ENCODE measurements at places on chromosomes 3 and 15. TPM values are rescaled to one million over a fixed set of nuclear protein-coding genes. Genes with fewer than 3 reads are reported as not detected.

DNA sequence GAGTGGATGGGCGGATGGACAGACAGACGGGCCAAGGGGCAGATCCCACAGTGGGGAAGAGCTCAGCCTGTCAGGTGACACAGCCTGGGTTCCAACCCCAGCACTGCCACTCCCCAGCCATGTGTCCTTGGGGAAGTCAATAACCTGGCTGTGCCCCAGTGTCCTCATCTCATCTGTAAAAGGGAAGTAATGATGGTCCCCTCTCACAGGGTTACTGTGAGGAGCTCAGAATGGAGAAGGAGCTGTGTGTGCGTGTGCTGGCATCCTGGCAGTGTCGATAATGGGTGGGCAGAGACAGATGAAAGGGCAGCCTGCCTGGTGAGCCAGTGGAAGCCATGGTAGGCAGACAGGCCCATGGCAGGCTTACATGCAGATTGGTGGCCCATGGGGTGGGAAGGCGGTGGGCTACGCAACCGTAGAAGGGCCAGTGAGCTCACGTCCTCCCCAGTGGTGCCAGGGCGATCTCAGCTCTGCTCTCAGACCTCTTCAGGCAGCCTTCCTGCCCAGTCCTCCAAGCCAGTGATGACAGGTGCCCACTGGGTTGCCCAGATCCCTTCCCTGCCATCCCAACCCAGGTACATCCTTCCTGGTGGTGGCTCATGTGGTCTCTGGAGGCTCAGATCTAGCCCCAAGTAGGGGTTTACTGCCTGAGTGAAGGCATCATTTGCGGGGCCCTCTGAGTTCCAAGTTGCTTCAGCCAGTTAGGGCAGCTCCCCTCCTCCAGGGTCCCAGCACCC lies 2.3 kb upstream of the DNAJB8 start:
- DNase-seq: no peak

- no peak for DNase-seq
Measured at GRCh38 chr15:80615783-80616391, 79.2 kb upstream of the ABHD17C start.

DNA sequence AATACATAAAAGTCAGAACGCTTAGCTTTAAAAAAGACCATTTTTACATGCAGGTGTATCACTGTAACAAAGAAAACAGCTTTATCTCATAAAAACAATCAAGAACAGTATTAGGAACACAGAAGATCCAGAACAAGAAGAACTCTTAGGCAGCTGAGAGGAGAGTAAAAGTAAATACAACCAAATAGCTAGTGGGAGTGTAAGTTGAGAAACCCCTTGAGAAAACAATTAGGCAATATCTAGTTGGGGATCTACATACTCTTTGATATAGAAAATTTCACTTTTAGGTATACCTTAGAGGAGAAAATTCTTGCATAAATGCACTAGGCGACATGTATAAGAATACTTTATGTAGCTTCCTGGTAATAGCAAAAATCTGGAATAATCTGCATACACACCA lies 7.5 kb downstream of the TMF1 start:
- DNase-seq: no peak

DNA sequence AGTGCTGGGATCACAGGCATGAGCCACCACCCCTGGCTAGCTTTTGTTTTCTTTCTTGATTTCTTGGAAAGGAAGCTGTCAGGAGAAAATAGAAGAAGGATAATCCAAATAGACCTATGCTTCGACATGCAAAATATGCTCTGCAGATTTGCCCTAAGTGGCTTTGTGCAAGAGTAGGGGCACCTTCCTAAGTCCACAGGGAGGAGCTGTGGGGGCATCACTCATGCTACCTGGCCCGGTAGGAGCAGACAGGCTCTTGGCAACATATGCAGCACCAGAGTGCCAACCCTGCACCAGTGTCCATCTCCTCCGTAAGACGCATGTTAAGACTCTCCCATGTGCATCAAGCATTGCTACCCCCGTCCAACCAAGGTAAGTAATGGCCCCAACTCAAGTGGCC lies 190.7 kb upstream of the UBE2E1 start:
- no peak for DNase-seq

DNA sequence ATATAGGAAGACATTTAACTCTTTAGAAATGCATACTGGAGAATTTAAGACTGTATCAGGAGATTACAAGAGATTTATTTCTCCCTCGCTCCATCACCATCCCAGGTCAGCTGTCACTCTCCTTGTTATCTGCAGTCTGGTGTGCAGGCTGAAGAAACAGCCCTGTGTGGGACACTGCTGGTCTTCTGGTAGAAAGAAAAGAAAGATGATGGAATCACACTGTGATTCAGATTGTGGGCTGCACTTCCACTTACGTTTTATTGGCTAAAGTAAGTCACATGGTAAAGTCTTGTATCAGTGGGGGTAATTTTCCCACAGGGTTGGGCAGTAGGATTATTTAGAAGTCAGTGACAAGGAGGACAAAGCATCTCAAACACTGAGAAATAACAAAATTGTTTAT lies 18.1 kb upstream of the ATP1B3 start:
- no peak for DNase-seq

DNA sequence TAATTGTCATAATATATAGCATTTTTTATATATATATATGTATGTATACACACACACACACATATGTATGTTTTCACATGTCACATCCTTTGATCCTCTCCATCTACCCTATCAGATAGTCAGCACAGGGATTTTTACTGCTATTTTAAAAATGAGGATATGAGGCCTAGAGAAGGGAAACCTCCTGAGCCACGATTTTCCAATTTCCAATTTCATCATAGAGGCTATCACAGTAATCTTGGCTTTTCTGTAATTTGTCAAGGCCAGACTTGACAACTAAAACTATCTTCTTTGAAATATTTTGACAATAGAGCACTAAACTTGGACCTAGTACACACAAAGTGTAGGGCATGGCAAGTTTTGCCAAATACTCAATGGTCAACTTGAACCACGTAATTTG lies 42.5 kb downstream of the IL1RAP start:
- DNase-seq: no peak

GRCh38 chr15:97346221-97346620 lies 614.3 kb upstream of the ARRDC4 start:
- DNase-seq: no peak

- DNase-seq: peak; percentile 47
Measured at GRCh38 chr3:72446218-72447058, 401.8 kb downstream of the SHQ1 start.

DNA sequence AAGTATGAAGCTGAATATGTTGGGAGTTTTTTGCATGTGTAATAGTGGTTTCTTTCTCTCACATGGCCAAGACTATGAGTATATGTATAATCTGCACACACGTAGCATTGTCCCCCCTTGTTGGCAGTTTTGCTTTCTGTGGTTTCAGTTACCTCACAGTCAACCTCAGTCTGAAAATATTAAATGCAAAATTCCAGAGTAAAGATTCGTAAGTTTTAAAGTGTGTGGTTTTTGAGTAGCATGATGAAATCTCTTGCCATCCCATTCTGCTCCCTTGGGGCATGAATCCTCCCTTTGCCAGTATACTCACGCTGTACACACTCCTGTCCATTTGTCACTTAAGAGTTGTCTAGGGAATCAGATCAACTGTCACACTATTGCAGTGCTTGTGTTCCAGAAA lies 742.0 kb upstream of the CCDC54 start:
- no peak for DNase-seq

DNA sequence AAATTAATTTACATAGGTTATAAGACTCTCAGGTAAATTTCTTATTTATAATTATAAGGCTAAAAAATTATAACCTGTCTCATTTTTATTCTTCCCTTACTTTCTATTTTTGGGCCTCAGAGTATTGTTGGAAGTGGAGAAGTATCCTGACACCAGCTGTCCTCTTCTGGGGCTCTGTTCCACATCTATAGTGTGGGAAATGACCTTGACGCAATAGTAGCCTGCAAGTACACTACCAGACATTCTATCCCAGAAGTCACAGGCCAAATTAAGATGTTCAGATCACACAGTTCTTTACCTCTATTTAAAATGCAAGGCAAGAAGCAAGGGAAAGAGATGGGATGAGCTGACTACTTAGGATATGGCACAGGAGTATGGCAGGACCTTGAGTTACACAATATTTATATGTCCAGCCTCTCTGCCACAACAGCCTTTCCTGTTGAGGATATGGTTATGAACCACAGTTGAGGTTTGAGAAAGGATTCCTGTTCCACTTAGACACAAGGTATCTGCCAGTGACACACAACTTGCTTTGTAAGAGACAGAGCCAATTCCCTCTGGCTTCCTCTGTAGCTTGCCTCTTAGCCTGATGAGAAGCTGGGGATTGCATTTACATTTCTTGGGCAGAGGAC lies 158.0 kb upstream of the IL12A start:
- DNase-seq: no peak

DNA sequence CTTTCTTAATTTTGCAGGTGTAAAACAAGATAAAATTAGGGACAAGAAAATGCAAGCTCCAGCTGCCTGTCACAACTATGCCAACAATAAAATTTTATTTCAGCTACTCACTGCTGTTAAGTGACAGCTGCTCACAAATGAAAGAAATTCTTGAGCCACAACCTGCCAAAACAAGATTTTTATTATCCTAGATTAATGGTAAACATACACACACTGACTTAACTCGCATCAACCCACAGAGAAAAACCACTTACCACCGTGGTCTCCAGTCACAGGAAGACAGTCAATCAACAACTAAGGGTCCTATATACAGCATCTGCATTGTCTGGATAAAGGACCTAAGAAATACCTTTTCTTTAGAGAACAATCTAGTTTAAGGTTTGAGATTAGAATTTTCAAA lies 31.3 kb downstream of the EFL1 start:
- no peak for DNase-seq

DNA sequence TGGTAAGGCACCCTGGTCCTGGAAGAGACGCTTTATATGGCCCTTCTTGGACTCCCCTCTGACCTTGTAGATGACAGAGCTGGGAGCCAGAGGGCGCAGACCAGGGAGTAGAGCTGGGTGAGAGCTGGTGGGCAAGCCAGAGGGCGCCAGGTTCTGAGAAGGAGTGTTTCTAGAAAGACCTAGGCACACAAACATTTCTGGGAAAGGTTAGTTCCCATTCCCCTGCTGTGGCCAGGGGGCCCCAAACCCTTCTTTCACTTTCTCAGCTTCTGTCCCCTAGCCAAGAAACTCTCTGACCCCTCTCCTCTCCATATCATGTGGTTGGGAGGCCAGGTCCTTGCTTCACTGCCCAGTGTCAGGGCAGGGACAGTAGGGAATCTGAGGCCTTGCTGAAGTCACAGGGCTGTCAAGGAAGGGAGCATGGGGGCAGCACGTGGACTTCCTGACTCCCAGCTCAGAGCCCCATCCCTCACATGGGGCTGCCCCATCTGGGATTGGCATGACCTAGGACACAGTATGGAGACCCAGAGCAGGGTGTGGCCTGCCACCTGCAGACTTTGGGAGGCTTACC lies 3.6 kb downstream of the HEMK1 start:
- DNase-seq: no peak

GRCh38 chr3:4107430-4107829 lies 195.7 kb upstream of the SETMAR start:
- DNase-seq: no peak

GRCh38 chr15:40115670-40116093 lies 7.0 kb upstream of the BMF start:
- no peak for DNase-seq

DNA sequence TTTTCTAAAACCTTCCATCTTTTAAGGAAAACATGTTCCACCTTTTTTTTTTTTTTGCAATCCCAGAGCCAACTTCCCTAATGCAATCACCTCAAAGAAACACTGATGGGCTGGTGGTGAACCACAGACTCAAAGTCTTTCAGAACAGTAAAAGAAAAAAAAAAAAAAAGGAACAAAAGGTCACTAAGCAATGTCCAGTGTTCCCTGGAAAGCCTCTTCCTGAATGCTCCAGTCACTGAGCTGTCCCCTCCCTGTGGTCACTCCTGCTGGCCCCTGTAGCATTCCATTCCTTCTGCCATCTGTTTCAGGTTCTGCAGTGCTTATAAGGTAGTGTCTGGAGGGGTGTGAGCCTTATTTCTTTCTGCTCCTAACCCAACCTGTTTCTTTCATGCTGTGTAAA lies 53.3 kb downstream of the AAGAB start:
- DNase-seq: no peak

DNA sequence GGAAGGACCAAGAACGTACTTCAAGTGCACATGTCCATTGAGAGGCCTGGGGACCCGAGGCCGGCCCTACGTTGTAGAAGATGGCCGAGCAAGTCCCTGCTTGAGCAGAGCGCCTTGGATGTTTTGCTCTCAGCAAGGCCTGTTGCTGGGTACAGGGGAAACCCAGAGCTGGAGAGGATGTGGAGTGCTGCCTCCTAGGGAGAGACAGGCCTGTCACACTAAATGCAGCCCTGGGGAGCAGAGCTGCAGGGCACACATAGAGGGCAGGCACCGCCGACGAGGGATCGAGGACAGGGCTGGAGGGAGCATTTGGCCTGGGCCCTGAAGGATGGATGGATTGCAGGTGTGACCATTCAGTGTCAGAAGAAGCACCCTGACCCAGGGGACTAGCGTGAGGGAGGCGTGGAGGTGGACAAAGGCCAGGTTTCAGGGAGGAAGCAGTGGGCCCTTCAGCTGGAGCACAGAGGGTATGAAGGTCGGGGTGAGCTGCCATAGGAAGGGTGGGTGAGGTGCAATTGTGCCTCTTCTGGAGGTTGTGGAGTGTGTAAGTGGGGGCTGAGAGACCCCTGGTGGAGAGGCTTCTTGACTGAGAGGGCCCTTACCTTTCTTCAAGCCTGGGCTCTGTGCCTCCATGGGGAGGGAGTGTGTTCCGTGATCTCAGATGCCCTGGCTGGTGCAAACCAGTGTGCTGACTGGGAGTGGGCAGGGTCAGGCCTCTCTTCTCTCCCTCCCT lies 142.4 kb downstream of the CHDH start:
- no peak for DNase-seq

GRCh38 chr3:72310419-72311380 lies 525.8 kb upstream of the PROK2 start:
- peak; percentile 28 for DNase-seq

GRCh38 chr3:10437272-10437994 lies 68.0 kb downstream of the ATP2B2 start:
- DNase-seq: no peak

- no peak for DNase-seq
Measured at GRCh38 chr3:106438887-106439286, 570.1 kb upstream of the CBLB start.

DNA sequence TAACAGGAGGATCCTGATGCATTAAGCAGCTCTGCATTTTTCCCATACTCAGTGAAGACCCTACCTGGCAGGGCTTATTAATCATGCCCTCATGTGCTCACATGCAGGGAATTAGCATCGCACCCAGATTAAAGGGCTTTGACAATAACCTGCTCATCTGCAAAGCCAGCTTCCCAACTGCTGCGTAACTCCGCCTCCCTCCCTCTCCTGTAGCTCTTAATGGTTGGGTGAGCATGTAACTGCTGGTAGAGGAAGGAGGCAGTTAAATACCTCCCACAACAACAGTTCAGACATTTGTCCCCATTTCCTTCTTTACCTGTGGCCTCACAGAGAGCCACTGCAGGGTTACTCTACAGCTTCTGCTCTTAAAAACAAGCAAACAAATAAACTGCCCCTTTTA lies 203.6 kb upstream of the WNT5A start:
- DNase-seq: no peak

CD200R1 gene
- 1.1 TPM for polyA plus RNA-seq

CCR9 gene
- polyA plus RNA-seq: not detected

MED12L gene
- 0.11 TPM for polyA plus RNA-seq

PTX3 gene
- 33.4 TPM for polyA plus RNA-seq

SAMD7 gene
- polyA plus RNA-seq: not detected

GRAMD2A gene
- polyA plus RNA-seq: 0.19 TPM

DNAJB11 gene
- polyA plus RNA-seq: 37.1 TPM

SEMA3F gene
- 35.1 TPM for polyA plus RNA-seq

CILP gene
- 72.2 TPM for polyA plus RNA-seq
